Keratinocyte (primary cell): ENCODE measurements at places on chromosomes 6 and 20. TPM values are rescaled to one million over a fixed set of nuclear protein-coding genes. Genes with fewer than 3 reads are reported as not detected.

- DNase-seq: no peak
Measured at GRCh38 chr6:113402544-113402943, 454.6 kb upstream of the MARCKS start.

- no peak for DNase-seq
Measured at GRCh38 chr20:37941332-37941731, 38.4 kb downstream of the VSTM2L start.

GRCh38 chr6:124164343-124164742 lies 360.7 kb downstream of the NKAIN2 start:
- no peak for DNase-seq

GRCh38 chr20:61493798-61494305 lies 241.8 kb downstream of the CDH4 start:
- no peak for DNase-seq

DNA sequence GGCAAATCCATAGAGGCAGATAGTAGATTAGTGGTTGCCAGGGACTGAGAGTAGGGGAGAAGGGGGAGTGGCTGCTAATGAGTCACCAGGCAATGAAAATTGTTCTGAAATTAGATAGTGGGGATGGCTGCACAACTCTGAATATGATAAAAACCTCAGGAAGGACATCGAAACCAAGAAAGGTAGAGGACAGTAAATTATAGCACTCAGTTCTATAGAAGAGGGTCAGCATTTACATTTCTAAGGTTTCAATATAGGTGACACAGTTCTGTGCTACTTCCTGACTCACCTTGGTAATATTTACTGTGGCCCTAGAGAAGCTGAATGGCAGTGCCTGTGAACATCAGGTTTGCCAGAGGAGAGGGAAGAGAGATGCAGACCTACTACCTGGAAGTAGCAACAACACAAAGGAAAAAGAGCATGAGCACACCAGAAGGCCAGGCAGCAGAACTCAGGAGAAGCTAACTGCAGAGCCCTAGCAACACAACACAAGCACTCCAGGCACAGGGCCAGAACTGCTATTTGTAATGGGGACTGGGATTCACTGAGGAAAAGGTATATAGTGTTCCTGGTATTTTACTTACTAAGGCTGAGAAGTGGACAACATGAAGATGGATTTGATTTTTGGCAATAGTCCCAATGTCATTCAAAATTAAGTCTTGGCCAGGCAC lies 75.9 kb downstream of the PLCG1 start:
- DNase-seq: no peak

The WFDC12 gene
- 0.32 to 2.9 TPM (median 1.8 TPM) in 3 replicates for polyA plus RNA-seq

DNA sequence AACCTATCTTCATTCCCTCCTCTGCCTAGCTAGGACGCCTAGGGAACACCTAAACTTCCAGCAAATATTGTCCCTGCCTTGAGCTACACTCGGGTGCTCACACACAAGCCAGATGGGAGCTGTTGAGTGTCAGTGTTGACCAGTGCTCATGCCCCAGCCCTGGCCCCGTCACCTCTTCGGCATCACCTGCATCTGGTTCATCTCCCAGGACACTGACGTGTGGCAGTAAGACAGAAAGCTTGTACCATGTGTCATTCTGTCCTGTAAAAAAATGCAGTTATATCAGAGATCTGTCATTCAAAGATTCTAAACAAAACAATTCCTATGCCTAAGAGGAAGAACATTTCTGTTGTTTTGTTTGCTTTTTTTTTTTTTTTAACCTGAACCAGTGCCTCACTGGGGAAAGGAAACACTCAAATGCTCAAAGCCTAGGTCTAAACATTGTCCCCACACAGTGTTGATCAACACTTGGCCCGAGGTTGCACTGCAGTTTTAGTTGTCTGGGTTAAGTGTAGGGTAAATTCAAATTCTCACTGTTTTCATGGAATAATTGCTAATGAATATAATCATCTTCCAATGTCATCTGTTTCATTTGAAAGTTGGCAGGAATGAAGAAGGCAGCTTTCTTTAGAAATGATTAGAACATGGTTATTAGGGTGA lies 102.7 kb upstream of the SASH1 start:
- no peak for DNase-seq

The ZNF334 gene
- 0.63 to 1.3 TPM (median 1.1 TPM) in 3 replicates for polyA plus RNA-seq

The HCRTR2 gene
- not detected in 3 replicates for polyA plus RNA-seq

DNA sequence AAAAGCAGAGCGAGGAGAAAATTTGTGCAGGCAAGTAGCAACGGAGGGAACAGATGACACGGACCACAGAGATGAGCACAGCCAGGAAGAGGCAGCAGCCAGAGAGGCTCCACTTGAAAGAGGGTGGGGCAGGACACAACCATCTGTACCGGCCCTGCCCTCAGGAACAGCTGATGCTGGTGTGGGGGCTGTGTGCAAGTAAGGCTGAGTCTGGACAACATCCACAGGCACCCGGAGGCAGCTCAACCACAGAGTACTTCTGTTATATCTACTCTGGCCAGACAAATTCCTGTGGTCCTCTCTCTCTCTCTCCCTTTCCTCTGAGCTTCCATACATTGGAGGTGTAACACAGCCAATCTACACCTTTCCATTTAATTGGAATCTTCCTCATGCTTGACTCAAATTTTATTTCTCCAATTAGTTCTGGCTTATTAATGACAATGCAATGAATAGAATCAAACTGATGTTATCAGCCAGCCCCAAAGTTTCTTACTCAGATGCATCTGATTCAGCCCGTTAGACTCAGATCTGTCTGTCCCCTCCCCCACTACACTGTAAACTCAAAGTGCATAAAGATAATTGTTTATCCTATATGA lies 24.9 kb downstream of the KIF13A start:
- DNase-seq: peak; percentile 79

DNA sequence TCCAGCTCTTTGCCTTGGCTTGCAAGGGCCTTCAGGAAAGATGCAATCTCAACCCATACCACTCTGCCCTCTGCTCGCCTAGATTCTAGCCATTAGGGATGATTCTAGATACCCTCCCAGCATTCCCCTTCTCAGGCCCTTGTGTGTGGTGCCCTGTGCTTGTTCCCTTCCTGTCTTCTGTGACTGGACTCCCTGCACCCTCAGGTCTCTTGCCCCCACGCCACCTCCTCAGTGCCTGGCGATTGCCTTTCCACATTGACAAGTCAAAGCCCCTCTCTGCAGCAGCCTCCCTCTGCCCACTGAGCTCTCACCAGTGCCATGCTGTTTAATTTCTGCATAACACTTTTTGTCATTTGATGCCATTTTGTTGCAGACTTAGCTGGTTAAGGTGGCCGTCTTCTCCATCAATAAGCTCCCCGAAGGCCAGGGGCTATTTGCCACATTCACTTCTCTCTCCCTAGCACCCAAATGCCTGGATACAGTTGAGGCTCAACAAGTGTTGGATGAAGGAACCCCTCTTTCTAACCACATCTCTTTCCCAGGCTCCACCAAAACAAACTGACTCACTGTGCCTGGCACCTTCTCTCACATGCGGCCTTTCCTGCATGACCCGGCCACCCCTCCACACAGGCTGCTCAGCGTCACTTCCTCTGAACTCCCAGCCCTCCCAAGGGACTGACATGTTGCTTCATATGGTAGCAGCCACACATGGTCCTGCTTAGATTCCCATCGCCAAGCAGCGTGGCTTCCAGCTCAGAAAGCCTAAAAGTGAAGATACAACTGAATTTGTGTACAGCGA lies 4.6 kb upstream of the TXNDC5 start:
- no peak for DNase-seq

The LST1 gene
- polyA plus RNA-seq: 0.18 TPM in 1 of 3 replicates, not detected in the others

- peak; percentile 15 for DNase-seq
Measured at GRCh38 chr20:15236812-15237211, 899.4 kb upstream of the FLRT3 start.

DNA sequence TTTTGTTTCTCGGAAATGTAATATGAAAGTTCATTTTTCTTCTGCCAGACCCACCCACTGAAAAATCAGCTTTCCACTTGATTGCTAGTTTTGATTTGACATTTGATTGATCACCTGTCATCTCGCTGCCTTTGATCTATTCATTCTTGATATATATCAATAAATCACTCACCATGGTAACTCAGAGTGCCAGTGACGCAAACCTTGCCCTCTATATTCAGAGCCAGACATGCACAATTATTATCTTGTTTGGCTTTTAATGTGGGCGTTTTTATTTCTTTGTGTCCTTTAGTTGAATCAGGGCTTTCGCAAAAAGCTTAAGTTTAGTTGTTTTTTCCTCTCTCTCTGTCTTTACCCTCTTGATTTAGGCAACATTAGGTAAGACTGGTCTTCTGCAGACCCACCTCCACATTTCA lies 2.0 kb downstream of the TSHZ2 start:
- no peak for DNase-seq

- no peak for DNase-seq
Measured at GRCh38 chr20:49028684-49029083, 17.4 kb upstream of the CSE1L start.

DNA sequence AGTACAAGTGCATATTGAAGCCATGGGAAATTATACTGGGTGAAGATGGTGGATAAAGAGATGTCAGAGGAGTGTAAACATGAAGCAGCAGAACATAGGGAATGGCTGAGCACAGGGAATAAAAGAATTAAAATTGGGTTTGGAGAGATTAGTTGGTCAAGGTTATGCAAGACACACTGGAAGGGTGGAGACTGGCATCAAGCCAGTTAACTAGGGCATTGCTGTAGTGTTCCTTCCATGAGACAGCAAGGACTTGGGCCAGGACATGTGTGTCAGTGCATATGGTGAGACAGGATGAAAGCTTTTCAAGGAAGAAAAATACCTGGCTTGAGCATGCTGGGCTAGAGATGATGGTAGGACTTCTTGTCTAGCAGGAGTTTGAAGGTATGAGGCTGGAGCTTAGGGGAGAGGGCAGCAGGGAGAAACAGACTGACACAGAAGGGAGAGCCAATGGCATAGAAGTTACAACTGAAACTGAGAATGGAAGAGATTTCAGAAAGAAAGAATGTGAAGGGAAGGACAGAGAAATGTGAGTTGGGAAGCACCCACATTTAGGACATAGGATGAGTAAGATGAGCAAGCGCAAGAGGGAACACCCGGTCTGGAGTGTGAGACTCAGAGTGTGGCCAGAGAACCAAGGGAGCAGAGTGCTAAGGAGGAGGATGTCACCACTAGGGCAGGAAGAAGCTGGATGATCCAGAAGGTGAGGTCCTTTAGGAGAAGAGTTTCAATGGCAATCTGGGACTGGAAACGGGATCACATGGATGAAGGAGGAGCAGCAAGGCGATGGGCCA lies 14.5 kb upstream of the TMEM170B start:
- DNase-seq: no peak

The ADGRF5 gene
- 0.01 TPM in 1 of 3 replicates, not detected in the others for polyA plus RNA-seq
